ENCODE measurements at places on chromosomes 5 and 9. TPM values are rescaled to one million over a fixed set of nuclear protein-coding genes. Genes with fewer than 3 reads are reported as not detected.
A peak's percentile ranks its signal among the peaks of the same experiment; 100 is the strongest.

- no peaks in the 10 kb centered on the region for H3K27me3 ChIP-seq
- no peaks in the 10 kb centered on the region for H3K36me3 ChIP-seq
- no peak overlapping the region for H3K4me3 ChIP-seq
- DNase-seq: no peak
- no peaks in the 10 kb centered on the region for H3K4me1 ChIP-seq
Observed at GRCh38 chr9:19931098-19931890, 142.5 kb upstream of the SLC24A2 start.

- peak overlapping the region; percentile 94 for H3K27ac ChIP-seq
- DNase-seq: no peak
- H3K4me1 ChIP-seq: peaks cover 8% of the 10 kb centered on the region
- H3K4me3 ChIP-seq: peak overlapping the region; percentile 56
Observed at GRCh38 chr5:52840277-52841050, 52.7 kb downstream of the ITGA1 start.

The CAMK4 gene
- polyA plus RNA-seq: 0.08 TPM

- no peak overlapping the region for H3K27ac ChIP-seq
- H3K4me3 ChIP-seq: no peak overlapping the region
- H3K4me1 ChIP-seq: no peaks in the 10 kb centered on the region
- DNase-seq: peak; percentile 80
- H3K36me3 ChIP-seq: no peaks in the 10 kb centered on the region
Observed at GRCh38 chr5:157106630-157107461, 2.0 kb downstream of the HAVCR2 start.

DNA sequence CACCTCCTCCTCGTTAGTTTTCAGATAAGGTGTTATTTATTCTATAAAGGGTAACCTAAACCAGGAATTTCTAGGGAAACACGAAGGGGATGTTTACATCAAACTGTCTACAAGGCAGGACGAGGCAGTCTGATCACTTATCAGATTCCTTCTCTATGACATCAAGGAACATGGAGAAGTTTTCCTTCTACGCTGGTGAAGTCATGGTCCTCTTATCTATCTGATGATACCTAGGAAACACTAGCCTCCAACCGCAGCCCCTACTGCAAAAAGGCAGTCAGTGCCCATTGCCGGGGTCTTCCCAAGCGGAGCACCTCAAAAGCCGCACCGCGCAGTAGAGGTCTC, 1.5 kb downstream of the MPDZ start:
- no peak for DNase-seq
- H3K4me1 ChIP-seq: no peaks in the 10 kb centered on the region
- H3K4me3 ChIP-seq: peak overlapping the region; percentile 79
- H3K36me3 ChIP-seq: no peaks in the 10 kb centered on the region
- H3K27me3 ChIP-seq: no peaks in the 10 kb centered on the region

- H3K27me3 ChIP-seq: no peaks in the 10 kb centered on the region
- H3K4me3 ChIP-seq: no peak overlapping the region
- no peaks in the 10 kb centered on the region for H3K4me1 ChIP-seq
- no peaks in the 10 kb centered on the region for H3K36me3 ChIP-seq
Observed at GRCh38 chr9:12305211-12305610, 388.0 kb upstream of the TYRP1 start.

- H3K27ac ChIP-seq: no peak overlapping the region
- H3K4me1 ChIP-seq: no peaks in the 10 kb centered on the region
- DNase-seq: no peak
- H3K36me3 ChIP-seq: no peaks in the 10 kb centered on the region
- no peaks in the 10 kb centered on the region for H3K27me3 ChIP-seq
Observed at GRCh38 chr9:134877541-134877940, 3.1 kb upstream of the FCN2 start.

The HAND1 gene
- not detected for polyA plus RNA-seq

DNA sequence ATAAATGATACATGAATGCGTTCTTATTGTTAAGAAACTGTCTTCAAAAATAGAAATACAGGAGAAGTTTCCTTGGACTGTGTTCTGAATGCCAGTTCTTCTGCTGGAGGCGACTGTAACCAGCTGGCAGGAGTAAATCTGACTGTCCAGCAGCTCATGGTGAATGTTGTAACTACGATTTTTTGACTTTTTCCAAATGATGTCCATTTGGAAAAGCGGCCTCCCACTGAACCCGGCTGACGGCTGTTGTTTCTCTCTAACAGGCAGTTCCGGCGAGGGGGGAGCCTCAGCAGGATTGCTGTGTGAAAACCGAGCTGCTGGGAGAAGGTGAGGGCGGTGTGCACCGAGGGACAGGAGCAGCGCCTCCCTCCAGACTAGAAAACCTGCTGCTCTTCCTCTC, 91.9 kb downstream of the EHMT1 start:
- H3K36me3 ChIP-seq: no peaks in the 10 kb centered on the region
- H3K27ac ChIP-seq: no peak overlapping the region
- no peak overlapping the region for H3K4me3 ChIP-seq
- DNase-seq: no peak
- H3K4me1 ChIP-seq: no peaks in the 10 kb centered on the region

DNA sequence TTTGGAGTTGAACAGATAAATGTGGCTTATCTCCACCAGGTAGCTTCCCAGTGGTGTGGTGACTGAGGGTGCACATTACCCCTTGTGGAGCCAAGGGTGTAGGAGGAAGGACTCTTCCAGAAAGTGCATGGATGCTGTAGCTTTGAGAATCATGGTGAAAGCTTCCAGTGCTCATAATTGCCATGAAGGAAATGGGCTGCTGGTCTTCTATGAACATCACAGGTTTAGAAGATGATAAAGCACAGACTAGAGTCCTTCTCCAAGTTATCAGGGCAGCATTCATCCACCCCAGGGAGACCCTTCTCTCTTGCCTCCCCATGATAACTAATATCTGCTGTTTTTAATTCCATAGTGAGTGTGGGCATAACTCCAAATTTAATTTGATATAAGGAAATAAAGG, 93.4 kb upstream of the CHD1 start:
- H3K4me1 ChIP-seq: no peaks in the 10 kb centered on the region
- no peak overlapping the region for H3K27ac ChIP-seq
- no peaks in the 10 kb centered on the region for H3K27me3 ChIP-seq
- H3K36me3 ChIP-seq: no peaks in the 10 kb centered on the region
- DNase-seq: no peak

DNA sequence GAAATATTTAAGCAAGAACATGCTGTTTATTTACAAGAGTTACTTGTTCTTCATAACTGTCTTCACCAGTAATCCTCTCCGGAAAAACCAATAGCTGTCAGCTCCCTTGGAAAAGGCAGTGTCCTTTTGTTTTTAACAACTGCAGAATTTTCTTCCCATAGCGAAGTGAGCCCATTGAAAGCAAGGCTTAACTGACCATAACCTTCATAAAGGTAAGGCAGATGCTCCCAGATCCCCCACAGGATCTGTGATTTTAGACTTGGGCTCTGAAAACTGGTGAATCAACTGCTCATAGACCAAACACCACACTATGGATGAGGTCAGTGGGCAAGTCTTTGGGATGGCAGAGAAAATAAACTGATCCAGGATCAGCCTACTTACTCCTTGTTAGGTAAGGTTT, 155.0 kb downstream of the GLIS3 start:
- no peaks in the 10 kb centered on the region for H3K36me3 ChIP-seq
- no peak for DNase-seq
- H3K27ac ChIP-seq: peak overlapping the region; percentile 60

- H3K4me1 ChIP-seq: no peaks in the 10 kb centered on the region
- H3K27ac ChIP-seq: no peak overlapping the region
- H3K36me3 ChIP-seq: no peaks in the 10 kb centered on the region
- H3K27me3 ChIP-seq: no peaks in the 10 kb centered on the region
Observed at GRCh38 chr5:131460867-131461572, 174.0 kb downstream of the RAPGEF6 start.

GRCh38 chr5:32752411-32752810, 41.3 kb downstream of the NPR3 start:
- H3K27me3 ChIP-seq: no peaks in the 10 kb centered on the region
- H3K4me1 ChIP-seq: no peaks in the 10 kb centered on the region
- no peak overlapping the region for H3K27ac ChIP-seq
- no peaks in the 10 kb centered on the region for H3K36me3 ChIP-seq
- no peak for DNase-seq

The MYMK gene
- not detected for polyA plus RNA-seq

GRCh38 chr9:136522314-136523237, 23.3 kb downstream of the NOTCH1 start:
- H3K4me1 ChIP-seq: no peaks in the 10 kb centered on the region
- no peak overlapping the region for H3K4me3 ChIP-seq
- no peaks in the 10 kb centered on the region for H3K36me3 ChIP-seq
- no peaks in the 10 kb centered on the region for H3K27me3 ChIP-seq

DNA sequence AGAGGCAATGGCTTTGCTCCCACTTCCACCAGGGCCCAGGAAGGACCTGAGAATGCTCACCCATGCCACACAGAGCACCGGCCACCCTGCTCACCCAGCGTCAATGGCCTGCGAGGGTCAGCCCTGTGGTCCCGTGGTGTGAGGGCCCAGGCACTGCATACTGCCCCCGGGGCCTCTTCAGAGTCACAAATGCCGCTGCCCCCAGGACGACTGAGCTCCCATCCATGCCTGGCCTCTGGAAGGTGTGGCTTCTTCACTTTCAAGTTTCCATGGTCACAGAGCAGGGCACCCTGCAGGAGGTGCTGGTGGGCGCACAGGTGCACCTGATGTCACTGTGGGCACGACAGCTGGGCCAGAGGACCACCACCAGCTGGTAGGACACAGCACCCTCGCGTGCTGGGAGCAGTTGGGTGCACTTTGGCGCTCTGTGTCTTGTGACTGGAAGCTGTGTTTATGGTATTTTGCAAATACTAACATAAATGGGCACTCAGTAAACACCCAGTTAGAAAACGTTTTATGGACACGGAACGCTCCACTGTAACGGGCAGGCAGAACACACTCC, 12.5 kb upstream of the ZDHHC11 start:
- DNase-seq: no peak
- H3K36me3 ChIP-seq: peaks cover 14% of the 10 kb centered on the region
- no peaks in the 10 kb centered on the region for H3K27me3 ChIP-seq
- no peaks in the 10 kb centered on the region for H3K4me1 ChIP-seq
- H3K27ac ChIP-seq: no peak overlapping the region
- no peak overlapping the region for H3K4me3 ChIP-seq

GRCh38 chr9:105205787-105206495, 38.5 kb upstream of the SLC44A1 start:
- H3K36me3 ChIP-seq: no peaks in the 10 kb centered on the region
- no peaks in the 10 kb centered on the region for H3K4me1 ChIP-seq
- peak overlapping the region; percentile 16 for H3K27ac ChIP-seq
- peak; percentile 79 for DNase-seq
- no peaks in the 10 kb centered on the region for H3K27me3 ChIP-seq

GRCh38 chr5:90337449-90338052, 72.0 kb downstream of the CETN3 start:
- no peaks in the 10 kb centered on the region for H3K36me3 ChIP-seq
- no peaks in the 10 kb centered on the region for H3K27me3 ChIP-seq
- H3K4me3 ChIP-seq: no peak overlapping the region
- DNase-seq: no peak
- H3K4me1 ChIP-seq: peaks cover 4% of the 10 kb centered on the region
- H3K27ac ChIP-seq: no peak overlapping the region

The ZNF300 gene
- 4.0 TPM for polyA plus RNA-seq

- H3K36me3 ChIP-seq: no peaks in the 10 kb centered on the region
- no peaks in the 10 kb centered on the region for H3K4me1 ChIP-seq
- H3K27ac ChIP-seq: no peak overlapping the region
- no peak for DNase-seq
- no peak overlapping the region for H3K4me3 ChIP-seq
Observed at GRCh38 chr5:105529851-105530250, 1967.3 kb upstream of the NUDT12 start.

DNA sequence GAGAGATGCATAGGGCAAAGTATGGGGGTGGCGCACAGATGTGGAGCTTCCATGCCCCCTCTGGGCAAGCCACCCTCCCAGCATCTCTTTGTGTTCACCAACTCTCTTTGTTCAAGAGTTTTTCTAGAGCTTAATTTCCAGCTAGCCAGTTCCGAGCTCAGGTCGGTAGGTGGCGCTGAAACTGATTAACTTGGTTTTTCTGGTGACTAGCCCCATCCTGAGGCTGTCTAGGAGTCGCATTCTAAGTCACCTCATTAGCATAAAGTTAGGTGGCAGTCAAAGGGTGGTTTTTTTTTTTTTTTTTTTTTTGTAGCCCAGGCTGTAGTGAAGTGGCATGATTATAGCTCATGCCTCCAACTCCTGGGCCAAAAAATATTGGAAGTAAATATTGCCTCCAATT, 476.4 kb downstream of the KDM4C start:
- no peak for DNase-seq
- H3K36me3 ChIP-seq: no peaks in the 10 kb centered on the region
- no peak overlapping the region for H3K4me3 ChIP-seq
- H3K27ac ChIP-seq: no peak overlapping the region

The IFNB1 gene
- polyA plus RNA-seq: not detected

GRCh38 chr5:1763548-1763911, 36.1 kb downstream of the MRPL36 start:
- no peaks in the 10 kb centered on the region for H3K36me3 ChIP-seq
- H3K27ac ChIP-seq: no peak overlapping the region
- no peaks in the 10 kb centered on the region for H3K4me1 ChIP-seq
- no peak overlapping the region for H3K4me3 ChIP-seq
- DNase-seq: peak; percentile 46

DNA sequence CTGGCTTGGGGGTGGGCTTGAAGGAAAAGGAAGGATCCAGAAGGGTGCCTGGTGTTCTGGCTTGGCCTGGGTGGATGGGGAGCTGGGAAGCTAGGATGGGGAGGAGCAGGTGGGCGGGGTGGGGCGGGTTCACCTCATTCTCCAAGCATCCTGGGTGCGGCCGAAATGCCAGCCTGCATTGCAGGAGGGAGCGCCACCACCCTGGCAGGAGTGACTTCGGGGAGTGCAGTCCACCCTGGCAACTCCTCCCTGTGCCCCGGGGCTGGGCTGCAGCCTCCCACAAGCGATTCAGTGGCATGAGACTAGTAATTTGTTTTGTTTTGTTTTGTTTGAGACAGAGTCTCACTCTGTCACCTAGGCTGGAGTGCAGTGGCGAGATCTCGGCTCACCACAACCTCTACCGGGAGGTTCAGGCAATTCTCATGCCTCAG, 5.5 kb downstream of the TTC16 start:
- no peaks in the 10 kb centered on the region for H3K36me3 ChIP-seq
- no peak for DNase-seq
- no peak overlapping the region for H3K27ac ChIP-seq
- H3K27me3 ChIP-seq: no peaks in the 10 kb centered on the region

GRCh38 chr5:119353213-119353612, 2.6 kb upstream of the TNFAIP8 start:
- H3K27ac ChIP-seq: no peak overlapping the region
- no peaks in the 10 kb centered on the region for H3K4me1 ChIP-seq
- H3K4me3 ChIP-seq: no peak overlapping the region
- no peaks in the 10 kb centered on the region for H3K36me3 ChIP-seq
- DNase-seq: no peak

The PCDHAC2 gene
- polyA plus RNA-seq: 0.49 TPM

DNA sequence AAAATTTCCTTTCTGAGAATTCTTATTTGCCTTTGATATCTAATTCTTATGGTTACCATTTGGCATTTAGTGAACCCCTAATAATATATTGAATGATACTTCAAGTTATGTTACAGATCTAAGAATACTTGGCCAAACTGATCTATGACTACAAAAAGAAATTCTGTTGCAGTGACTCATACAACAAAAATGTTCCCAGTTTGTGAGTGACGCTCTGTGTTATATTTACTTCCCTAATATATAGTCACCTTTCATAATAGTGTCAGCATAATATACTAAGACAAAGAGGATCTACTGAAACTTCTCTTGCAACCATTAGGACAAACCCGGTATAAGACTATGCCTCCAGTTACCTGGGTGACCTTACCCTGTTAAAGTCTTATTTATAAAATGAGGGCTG, 216.9 kb upstream of the TLX3 start:
- no peak overlapping the region for H3K27ac ChIP-seq
- H3K4me1 ChIP-seq: no peaks in the 10 kb centered on the region
- no peak overlapping the region for H3K4me3 ChIP-seq
- H3K36me3 ChIP-seq: no peaks in the 10 kb centered on the region
- no peaks in the 10 kb centered on the region for H3K27me3 ChIP-seq

The CMYA5 gene
- polyA plus RNA-seq: 3.3 TPM

Measured in aorta (tissue), 5 donors.